ENCODE measurements at places on chromosomes 3 and 15.

GRCh38 chr3:55597641-55598040 lies 110.5 kb upstream of the WNT5A start:
- no peak for DNase-seq

GRCh38 chr3:9666704-9667445 lies 17.6 kb downstream of the MTMR14 start:
- no peak for DNase-seq

- DNase-seq = no peak
These were observed 27.3 kb downstream of the ABHD2 start for GRCh38 chr15:89115547-89115946.

DNA sequence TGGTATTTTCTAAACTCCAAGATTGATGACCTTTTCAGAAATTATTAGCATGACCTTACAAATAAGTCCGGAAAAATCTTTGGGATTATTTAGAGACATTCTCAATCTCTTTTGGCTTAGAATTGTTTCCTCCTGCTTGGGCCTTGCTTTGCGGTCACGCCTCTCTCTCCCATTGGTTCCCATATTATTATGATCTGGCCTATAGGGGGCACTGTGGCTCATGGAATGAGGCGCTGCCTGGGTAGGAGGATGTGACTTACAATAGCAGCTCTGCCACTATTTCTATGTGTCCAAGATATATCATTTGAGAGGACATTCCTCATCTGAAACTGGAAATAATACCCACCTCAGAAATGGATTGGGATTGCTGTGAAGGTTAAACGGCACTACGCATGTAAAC lies 464.9 kb downstream of the MFSD1 start:
- no peak for DNase-seq

DNA sequence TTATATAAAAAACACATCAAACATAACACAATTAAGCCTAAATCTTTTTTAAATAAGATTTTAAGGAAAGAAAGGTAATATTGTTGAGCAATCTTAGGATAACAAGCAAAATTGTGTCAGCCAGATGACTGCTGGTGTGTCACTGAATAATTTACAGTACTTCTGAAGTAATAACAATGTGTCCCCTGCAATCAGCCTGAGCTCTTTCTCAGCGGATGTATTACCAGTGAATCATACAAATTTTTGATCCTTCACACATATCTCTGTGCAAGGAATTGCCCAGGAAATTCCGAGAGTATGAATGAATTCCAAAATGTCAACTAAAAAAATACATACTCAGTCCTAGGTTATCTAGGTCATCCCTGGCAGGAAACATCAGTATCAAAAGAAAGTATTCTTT lies 76.6 kb upstream of the PTX3 start:
- peak; percentile 72 for DNase-seq

DNA sequence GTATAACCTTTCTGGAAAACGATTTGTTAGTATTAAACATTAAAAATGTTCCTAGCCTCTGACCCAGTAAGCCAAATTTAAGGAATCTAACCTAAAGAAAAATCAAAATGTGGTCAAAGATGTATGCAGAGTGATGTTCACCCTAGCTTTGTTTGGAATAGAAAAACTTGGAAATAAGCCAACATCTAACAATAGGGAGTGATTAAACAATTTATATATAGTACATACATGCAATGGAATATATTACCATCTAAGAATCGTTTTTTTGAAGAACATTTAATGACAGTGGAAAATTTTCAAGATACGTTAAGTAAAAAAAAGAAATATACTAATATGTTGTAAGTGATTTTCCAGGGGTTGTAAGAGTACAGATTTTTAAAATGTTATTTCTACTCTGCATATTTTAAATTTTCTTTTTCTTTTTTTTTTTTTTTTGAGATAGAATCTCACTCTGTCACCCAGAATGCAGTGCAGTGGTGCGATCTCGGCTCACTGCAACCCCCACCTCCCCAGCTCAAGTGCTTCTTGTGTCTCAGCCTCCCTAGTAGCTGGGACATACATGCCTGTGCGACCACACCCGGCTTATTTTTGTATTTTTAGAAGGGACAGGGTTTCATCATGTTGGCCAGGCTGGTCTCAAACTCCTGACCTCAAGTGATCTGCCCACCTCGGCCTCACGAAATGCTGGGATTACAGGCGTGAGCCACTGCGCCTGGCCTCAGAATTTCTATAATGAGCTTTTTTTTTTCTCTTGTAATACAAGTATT lies 54.9 kb downstream of the ANP32A start:
- DNase-seq = no peak

DNA sequence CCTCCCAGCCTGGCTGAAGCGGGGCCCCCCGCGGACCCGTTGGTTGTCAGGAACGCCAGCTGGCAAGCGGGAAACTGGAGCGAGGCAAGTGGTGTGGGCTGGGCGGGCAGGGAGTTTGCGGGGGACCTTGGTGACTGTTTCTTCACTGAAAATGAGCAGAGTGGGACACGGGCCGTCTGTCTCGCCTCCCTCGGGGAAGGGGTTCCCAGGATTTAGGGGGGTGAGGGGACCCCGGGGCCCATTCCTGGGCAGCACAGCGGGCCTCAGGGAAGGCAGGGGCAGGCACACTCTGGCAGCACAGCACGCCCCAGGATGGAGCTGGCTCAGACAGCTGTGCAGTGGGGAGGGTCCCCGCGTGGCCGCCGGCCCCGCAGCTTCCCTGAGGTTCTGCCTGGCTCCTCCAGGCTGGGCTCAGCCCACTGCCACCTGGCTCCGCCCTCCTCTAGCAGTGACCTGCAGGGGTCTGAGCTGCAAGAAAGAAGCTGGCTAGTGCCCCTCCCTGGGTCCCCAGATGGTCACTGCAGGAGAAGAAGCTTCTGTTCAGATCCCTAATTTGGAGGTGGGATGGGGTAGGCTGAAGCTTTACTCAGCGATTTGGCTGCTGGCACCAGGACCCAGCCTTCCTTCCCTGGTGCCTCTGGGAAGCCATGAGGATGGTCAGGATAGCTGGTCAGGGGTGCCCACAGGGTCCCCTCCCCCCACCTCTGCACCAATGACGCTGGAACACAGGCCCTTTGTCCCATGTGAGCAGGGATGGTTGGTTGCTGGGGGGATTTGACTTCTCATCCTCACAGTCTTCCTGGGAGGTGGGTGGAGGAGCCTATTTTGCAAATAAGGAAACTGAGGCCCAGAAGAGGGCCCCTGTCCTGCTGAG lies 90.4 kb downstream of the TBC1D2B start:
- no peak for DNase-seq

- DNase-seq = no peak
These were observed 114.1 kb upstream of the ADAMTS9 start for GRCh38 chr3:64801856-64802255.

DNA sequence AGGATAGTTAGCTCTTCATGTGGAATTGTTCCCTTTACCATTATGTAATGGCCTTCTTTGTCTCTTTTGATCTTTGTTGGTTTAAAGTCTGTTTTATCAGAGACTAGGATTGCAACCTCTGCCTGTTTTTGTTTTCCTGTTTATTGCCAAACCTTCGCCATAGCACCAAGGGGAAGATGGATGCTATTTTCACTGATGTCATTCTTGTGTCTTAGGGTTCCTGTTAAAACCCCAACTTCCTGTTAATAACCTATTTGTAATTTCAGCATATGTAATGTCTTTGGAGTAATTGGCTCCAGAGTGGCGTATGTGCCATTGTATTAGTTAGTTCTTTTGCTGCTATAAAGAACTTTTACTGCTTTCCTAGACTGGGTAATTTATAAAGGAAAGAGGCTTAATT lies 10.8 kb downstream of the SAMMSON start:
- no peak for DNase-seq

GRCh38 chr15:80712956-80713355 lies 17.8 kb downstream of the ABHD17C start:
- no peak for DNase-seq

GRCh38 chr15:40909662-40910630 lies 15.7 kb downstream of the VPS18 start:
- no peak for DNase-seq

- no peak for DNase-seq
These were observed 187.0 kb upstream of the ATP10A start for GRCh38 chr15:26049900-26050657.

- no peak for DNase-seq
These were observed 388.1 kb downstream of the TBC1D5 start for GRCh38 chr3:17354341-17354740.

DNA sequence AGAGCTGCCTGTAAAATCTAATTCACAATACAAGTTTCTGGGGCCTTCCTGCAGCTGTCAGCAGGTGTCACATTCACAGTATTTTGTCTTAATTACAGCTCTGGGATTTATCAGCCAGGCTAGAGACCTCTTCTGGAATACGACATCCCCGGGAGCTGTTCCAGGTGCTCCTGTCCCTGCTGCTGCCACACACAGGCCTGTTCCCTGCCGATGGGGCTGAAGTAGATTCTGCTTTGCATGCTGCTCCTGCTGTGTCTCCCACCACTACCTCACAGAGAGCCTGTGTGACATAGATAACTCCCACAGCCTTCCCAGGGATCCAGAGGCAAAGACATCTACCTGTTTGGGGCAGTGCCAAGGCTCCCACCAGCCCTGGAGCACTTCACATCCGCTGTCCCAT lies 20.4 kb downstream of the COLQ start:
- DNase-seq = no peak

DNA sequence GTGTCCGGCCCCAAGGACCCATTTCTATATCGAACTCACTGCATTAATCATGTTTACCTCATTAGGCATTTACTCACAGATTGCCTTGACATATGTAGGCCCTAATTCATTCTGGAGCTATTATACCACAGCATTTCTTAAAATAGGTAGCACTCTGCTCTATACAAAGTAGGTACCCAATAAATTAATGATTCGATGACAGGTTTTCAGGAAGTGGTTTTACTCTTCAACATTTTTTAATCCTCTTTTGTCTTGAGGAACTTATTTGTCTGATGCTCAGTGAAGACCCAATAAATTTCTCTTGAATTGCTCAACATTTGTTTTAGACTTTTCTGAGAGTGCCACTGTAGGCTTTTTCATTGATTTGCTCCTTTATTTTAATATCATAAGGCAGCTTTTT lies 12.1 kb downstream of the TGFBR2 start:
- DNase-seq = no peak

DNA sequence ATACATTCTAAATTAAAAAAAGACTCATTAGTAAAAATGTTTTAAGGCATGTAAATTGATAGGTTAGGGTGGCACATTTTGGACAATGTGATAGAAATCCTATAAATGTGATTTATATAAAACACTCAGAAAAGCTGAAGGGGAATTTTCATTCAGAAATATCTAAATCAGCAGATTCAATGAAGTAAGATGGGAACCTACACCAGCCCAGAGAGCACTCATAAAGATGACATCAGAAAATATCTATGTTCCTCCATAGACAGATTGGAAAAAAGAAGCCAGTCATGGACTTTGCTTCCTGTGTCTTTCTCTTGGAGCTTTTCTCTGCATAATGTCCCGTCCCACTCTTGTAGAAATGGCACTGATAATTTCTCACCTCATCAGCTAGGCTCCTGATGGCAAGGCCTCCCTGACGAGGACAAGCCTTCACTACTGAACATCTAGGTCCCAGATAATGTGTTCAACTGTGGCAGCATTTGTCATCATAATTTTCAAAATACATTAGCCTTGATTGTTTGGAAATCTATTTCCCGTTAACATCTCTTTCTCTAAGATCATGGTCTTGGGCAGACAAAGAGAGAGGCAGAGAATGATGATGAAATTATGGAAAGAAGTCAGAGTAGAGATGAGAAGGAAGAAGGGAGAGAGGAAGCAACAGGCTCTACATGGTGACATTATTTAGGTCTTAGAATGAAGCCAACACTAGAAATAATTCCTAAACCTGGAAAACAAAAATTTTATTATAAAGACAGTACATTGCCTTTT lies 354.4 kb downstream of the NTRK3 start:
- DNase-seq = no peak

DNA sequence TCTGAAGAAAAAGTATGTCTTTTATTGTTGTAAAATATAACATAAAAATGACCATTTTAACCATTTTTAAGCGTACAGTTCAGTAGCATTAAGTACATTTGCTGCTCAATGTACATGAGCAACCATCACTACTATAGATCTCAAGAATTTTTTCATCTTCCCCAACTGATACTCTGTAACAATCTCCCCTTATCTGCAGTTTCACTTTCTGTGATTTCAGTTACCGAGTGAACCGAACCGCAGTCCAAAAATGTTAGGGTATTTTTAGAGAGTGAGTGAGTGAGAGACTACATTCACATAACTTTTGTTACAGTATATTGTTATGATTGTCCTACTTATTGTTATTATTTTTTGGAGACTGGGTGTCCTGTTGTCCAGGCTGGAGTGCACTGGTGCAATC lies 9.0 kb upstream of the SLC25A26 start:
- DNase-seq = no peak

DNA sequence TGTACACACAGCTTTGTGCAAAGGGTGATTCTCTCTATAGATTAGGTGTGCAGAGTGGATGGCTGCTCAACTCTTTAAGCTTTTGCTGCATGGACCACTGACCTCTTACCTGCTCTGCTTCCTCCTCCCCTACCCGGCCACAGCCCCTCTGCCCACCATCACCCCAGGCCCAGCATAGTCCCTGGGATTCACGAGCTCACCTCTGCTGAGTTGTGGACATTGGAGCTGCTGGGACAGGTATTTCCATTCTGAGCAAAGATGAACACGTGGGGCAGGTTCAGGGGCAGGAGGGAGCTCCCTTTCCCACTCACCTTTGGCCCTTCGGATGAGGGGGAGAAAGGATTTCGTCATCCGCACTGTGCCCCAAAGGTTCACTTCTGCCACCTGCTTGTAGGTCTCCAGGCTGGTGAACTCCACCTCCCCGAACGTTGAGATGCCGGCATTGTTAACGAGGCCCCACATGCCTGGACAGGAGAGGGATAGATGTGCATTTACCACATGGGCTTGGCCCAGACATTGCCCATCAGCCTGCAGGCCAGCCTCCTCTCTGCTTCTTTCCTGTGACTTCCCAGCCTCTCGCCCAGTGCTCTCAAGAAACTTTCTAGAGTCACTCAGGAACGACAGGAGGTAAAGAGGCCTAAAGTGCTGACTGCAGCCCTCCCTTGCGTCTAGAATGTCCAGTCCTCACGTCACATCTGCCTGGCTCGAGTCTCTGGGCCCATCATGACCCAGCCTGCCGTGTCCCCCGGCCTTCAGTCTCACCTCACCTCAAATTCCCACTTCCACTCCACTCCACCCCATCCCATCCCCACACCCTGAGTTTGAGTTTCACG lies 41.6 kb downstream of the BDH1 start:
- DNase-seq = no peak

GRCh38 chr3:38834110-38834509 lies 18.1 kb upstream of the SCN10A start:
- DNase-seq = peak; percentile 28

All from AG09319 (cell line).